Gastroesophageal sphincter (tissue), 4 donors: ENCODE measurements at places on chromosomes 3 and 15. TPM values are rescaled to one million over a fixed set of nuclear protein-coding genes. Genes with fewer than 3 reads are reported as not detected.

GRCh38 chr15:49083401-49084284 lies 37.4 kb upstream of the SECISBP2L start:
- ATAC-seq: no peak

Gene ERICH6
- total RNA-seq: not detected

GRCh38 chr3:185916042-185916833 lies 21.6 kb downstream of the TRA2B start:
- no peak for ATAC-seq

DNA sequence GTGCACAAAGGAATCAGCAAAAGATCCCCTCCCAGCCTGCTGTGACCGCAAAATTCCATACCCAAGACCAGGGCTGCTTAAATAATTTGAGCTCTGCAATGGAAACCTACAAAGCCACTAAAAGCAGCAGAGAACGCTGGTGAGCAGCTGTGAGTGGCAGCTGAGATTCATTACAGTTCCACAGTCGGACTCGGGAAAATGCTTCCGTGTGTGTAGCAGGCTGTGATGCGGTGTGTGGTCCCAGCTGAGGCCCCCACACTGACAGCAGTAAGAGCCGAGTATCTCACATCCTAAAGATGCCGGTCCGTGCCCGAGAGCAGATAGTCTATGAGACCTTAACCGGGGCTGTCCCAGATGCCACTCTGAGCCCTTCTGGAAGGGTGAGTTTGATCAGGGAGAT lies 37.4 kb downstream of the TM2D3 start:
- no peak for ATAC-seq

GRCh38 chr3:135451037-135451785 lies 514.3 kb upstream of the PPP2R3A start:
- no peak for ATAC-seq

- ATAC-seq: no peak
Observed at GRCh38 chr15:44308889-44309288, 20.4 kb downstream of the GOLM2 start.

- ATAC-seq: peak; percentile 10
Observed at GRCh38 chr3:32106929-32107362, 526 bp downstream of the GPD1L start.

Gene GRK7
- not detected for total RNA-seq

DNA sequence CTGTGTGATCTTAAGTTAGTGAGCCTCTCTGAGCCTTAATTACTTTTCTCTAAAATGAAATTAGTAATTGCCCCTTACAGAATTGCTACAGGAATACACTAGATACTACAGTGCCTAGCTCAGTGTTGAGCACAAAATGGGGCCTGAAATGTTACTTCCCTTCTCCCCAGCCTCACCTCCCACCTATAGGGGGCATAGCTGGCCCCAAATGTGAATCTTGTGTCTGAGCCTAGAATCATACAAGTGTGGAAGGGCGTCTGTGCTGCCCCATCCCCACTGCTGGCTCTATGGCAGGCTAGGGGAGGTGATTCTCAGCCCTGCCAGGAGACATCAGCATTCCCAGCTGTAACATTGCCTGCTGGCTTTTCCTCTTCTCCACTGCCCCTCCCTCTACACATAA lies 42.7 kb downstream of the IFT122 start:
- no peak for ATAC-seq

GRCh38 chr3:124861041-124861440 lies 26.1 kb downstream of the ITGB5 start:
- ATAC-seq: no peak

DNA sequence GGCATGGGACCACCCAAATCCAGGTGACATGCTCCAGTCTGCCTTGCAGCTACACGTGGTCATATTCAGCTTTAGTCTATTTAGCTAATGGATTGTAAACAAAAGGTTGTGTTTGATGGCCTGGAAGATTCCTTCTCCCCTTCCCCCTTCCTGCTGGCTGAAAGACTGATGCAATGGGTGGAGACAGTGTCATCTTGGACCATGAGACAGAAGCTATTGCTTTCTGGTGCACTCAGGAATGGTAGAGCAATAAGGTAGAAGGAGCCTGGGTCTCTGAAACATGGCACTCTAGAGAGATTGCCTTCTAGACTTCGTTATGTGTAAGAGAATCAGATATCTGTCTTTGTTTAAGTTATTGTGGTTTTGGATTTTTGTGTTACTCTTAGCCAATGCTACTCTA lies 25.7 kb upstream of the PTX3 start:
- no peak for ATAC-seq

DNA sequence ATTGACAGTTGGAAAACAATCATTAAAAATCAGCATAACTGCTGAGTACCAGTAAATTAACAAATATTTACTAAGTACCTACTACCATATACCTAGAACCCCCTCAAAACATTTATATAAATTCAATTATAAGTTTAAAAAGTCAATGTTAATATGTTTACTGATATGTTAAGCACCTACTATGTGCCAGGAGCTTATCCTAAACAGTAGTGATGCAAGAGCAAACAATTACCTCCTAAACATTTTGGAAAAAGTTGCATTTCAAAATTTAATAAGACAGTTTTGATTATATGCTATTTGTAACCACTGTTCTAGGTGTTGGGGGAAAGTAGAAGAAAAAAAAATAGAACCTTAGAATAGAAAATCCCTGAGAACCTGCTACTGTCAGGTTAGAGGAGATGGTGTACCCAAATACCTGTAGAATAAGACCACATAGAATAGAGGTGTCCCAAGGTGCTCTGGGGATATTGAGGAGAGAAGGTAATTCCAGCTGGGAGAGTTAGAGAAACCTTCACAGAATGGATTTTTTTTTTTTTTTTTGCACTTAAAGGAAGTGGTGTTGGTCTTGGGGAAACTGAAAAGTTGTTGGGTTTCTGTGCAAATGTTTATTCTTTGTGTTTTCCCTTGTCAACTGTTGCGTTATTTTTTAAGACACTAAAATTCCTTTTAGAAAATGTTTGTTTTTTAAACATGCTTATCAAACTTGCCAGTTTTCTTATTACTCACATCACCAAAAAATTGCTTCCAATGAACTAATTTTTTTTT lies 16.0 kb downstream of the SNRK start:
- no peak for ATAC-seq

Gene ZBED2
- total RNA-seq: not detected

GRCh38 chr3:194003114-194004057 lies 132.6 kb upstream of the HES1 start:
- peak; percentile 91 for ATAC-seq

Gene CPLX3
- total RNA-seq: not detected

- ATAC-seq: no peak
Observed at GRCh38 chr3:19363071-19363470, 214.8 kb downstream of the KCNH8 start.

DNA sequence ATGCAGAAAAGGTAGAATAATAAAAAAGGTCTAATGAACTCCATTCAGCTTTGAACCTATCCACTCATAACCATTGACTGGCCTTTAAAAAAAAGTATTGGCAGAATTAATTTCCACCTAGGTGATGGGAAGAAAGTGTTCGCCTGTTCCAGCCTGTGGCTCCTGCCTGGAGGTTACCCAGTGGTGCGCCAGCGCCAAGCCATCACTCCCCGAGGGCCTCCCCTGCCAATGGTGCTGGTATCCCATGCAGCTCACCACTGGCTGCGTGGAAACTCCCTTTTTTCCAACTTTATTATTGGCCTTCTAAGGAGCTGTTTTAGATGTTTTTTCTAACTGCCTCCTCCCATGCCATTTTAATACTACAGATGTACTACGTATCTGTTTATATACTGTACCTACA lies 29.4 kb downstream of the NIPA2 start:
- ATAC-seq: no peak

DNA sequence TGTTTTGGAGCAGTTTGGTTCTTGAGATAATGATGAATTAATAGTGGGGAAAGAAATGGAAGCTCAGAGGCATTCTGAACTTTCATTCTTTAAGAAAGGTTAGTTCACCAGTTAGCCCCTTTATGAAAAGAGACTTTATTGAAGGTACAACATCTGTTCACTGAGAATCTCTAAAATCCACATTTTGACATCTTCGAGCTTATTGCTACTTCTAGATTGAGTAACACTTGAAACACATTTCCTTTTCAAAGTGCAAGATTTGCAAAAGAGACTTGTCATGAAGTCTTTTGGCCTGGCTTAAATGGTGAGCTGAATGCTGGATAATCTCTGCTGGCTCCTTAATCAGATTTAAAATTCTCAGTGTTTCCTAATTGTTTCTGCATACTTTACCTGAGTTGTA lies 42.3 kb downstream of the RAB8B start:
- peak; percentile 47 for ATAC-seq

DNA sequence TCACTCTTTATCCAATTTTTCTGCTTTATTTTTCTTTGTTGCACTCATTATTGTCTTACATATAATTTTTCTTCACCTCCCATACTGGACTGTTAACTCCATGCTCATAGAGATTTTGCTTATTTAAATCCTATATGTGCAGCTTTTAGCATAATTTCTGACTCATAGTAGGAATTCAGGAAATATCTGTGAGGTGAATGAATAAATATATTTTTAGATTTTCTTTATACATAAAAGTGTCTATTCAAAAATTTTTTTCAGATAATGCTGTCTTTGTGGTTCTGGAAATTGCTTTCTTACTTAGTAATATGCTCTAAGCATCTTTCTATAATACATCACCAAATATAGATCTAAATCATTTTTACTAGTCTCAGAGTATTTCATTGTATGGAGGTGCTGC lies 191.8 kb upstream of the SUCLG2 start:
- no peak for ATAC-seq

Gene HRG
- not detected for total RNA-seq

GRCh38 chr15:100234158-100235029 lies 107.4 kb downstream of the ADAMTS17 start:
- ATAC-seq: peak; percentile 69

Gene TAGLN3
- 2.7 TPM for total RNA-seq

DNA sequence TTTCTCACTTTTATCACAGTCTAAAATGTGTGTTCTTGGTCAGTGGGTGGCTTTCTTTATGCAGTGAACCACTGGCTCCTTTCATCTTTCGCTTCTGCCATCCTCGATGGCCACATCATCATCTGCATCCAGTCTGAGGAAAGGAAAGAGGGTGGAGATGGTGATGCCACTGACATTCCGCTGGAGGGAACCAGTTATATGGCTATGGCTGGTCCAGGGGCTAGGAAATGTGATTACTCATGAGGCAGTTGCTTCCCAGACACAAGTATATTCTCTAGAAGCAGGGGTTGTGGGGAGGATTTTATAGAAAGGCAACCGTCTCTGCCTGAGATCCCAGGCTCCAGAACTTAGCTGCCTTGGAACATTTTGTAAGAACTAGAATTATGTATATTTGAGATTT lies 246.7 kb upstream of the AZI2 start:
- ATAC-seq: no peak

GRCh38 chr3:16789344-16790120 lies 95.2 kb upstream of the PLCL2 start:
- ATAC-seq: no peak

DNA sequence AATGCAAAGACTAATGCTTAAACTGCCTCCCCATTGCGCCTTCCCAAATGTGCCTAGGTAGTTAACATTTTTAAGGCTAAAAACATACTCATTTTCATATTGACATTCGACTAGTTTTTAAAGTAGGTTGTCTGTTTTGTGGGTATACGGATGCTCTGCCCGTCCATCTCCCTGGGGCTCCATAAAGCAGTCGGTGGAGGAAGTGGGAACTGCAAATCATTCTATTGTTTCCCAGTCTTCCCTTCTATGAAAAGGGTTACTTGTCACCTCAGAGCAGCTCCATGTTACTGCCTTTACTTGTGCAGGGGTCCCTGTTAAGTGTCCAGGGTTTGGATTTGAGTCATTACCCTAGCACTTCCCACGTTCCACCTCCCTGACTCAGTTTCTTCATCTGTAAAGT lies 10.9 kb downstream of the CHCHD6 start:
- ATAC-seq: no peak

DNA sequence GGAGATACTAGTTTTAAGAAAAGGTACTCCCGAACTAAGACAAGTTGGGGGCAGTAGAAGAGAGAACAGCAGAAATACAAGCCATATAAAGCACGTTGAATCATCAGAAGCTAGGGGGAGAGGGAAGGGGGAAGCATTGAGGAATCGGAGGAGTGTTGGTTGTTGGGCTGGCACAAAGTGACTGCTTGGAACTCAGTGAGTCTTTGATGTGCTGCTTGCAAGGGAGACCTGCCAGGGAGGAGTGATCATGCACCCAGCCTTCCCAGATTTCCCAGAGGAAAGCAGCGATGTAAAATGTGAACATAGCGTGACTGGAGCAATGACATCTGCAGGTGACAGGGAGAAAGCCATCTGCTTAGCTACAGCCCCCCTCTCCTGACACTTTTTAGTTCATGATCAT lies 192.4 kb upstream of the IL12A start:
- peak; percentile 44 for ATAC-seq

Gene MEF2A
- total RNA-seq: 133 TPM

DNA sequence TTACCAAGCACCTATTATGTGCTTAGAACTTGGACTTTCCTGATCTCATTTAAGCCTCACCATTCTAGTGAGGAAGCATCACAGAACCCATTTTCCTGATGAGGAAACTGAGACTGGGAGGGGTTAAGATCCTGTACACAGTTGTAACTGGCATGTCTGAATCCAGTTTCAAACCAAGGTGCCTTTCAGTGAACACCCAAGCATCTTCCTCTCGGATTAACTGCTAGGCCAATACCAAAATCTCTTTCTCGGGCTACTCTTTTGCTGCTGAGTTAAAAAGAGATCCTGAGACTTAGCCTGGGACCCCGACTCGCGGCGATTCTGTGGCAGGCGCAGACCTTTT lies 578 bp upstream of the CEMIP start:
- no peak for ATAC-seq

GRCh38 chr15:30830961-30831360 lies 72.8 kb upstream of the FAN1 start:
- no peak for ATAC-seq

GRCh38 chr3:7543294-7543880 lies 682.5 kb downstream of the GRM7 start:
- ATAC-seq: no peak

- no peak for ATAC-seq
Observed at GRCh38 chr15:77895742-77896141, 181.8 kb downstream of the TBC1D2B start.

Gene ATP13A5
- not detected for total RNA-seq

GRCh38 chr3:193148688-193149473 lies 92.1 kb upstream of the PLAAT1 start:
- no peak for ATAC-seq

GRCh38 chr3:129593230-129593594 lies 13.3 kb downstream of the PLXND1 start:
- ATAC-seq: no peak
